SW480 (cell line): ENCODE measurements at places on chromosomes 16 and 17.
A peak's percentile ranks its signal among the peaks of the same experiment; 100 is the strongest.

DNA sequence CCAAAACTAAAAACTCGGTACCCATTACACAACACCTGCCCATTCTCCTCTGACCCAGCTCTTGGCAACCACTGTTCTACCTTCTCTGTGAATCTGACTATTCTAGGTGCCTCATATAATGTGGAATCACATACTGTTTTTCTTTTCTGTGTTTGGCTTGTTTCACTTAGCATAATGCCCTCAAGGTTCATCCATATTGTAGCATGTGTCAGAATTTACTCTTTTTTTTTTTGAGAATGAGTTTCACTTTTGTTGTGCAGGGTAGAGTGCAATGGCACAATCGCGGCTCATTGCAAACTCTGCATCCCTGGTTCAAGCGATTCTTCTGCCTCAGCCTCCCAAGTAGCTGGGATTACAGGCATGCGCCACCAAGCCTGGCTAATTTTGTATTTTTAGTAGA is 59.5 kb upstream of the RBL2 start:
- no peak for DNase-seq

DNA sequence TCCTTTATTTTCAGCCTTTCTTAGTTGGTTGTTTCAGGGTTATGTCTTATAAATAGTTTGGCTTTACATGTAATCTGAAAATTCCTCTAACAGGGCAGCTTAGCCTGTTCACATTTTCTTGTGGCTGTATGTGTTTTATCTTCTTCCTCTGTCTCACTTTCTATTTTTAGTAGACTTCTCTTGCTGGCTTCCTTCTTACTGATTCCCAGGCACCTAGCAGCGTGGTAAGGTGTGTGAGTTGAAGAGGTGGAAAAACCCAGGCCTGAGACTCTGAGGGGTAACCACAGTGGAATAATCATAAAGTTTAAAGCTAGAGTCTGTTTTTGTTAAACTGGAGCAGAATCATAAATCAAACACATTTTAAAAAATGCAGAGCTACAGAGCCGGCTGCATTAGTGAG is 190.9 kb downstream of the LGALS9B start:
- DNase-seq = no peak

DNA sequence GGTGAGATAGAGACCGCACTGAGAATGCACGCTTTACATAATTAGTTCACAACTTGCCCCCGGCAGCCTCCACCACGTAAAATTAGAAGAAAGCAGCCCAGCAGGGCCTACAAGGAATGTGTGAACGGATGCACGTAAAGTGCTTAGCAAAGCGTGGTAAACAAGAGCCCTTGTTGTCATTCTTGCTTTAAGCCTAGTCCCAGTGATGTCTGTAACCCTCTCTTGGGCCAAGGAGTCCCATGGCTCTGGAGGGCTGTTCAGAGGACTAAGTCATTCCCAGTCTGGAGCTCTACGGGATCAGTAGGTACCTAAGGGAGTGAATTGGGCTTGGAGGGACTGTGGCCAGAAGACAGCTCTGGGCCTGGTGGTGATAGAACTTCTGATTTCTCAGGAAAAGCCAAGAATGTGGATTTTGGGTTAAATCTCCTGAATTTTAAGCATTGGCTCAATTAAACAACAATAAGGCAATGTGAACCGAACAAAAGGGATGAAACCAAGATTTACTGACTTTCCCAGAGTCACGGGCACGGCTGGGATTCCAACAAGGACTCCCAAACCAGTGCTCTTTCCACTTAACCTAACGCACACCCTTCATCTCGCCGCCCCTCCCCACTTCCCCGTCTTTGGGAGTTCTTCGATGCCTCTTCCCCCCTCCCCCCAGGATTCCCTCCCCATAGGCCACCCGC is 775 bp upstream of the CHP2 start:
- DNase-seq = no peak

DNA sequence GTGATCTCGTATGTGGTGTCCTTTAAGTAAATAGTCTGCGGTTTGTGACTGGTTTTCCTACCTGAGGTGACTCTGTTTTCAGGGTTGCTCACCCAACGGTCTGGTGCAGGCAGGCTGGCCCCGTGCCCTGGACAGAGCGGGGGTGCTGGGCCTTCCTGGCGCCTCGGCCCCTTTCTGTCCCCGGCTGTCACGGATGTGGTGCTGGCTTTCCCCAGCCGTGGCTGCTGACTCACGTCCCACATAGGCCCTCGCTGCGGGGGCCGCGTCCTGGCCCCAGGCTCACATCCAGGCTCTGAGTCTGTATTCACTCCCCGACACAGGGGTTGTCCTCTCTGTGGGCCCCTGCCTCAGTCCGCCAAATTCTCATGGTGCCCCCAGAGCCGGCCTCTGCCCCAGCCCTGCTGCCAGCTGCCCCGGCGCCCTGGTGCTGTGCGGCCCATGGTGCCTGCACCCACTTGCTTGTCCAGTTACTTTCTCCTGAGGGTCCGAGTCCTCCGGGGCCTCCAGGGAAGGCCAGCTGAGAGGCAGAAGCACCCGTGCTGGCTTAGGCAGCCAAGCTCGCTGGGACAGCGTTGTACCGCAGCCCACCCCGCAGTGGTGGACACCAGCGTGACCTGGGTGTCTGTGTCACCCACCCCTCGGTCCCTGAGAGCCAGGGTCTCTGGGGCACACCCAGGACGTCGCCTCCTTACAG is 5.9 kb downstream of the CHMP6 start:
- no peak for DNase-seq

DNA sequence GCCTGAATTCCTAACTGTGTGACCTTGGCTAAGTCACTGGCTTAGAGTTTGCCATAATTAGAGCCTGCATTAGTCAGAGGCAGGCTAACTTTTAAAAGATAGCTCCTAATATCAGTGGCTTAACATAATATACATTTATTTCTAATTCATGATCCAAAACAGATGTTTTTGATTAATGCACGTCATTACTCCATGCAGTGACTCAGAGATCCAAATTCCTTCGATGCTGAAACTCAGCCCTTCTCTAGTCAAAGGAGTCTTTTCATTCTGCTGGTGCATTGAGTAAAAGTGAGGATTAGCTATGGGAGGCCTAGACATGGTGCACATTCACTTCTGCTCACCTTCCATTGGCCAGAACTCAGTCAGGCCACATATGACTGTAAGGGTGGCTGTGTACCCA is 49.8 kb downstream of the IRX3 start:
- no peak for DNase-seq

DNA sequence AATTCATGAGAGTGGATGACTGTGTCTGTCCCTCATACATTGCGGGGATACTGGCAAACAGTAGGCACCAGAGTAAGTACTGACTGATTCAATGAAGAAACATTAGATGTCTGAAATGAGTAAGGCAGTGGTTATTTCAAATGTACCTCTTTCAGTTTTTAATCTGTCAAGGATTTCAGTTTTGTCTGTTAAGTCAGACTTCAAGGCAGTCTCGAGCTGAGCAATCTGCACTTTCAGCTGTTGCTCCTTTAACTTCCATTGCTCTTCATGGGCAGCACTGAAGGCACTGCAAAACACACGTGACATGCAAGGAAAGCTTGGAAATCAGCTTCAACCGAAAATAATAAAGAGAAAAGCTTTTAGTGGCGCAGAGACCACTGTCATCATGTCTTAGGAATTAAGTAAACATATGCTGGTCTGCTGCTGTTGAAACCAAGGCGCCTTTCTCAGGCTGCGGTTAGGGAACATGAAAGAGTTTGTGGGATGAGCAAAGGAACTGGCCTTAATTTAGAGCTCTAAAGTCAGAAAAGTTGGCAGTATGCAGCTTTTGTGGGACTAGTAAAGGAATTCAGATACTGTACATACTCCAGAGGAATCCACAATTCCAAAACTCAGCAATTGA is 38.8 kb downstream of the RPGRIP1L start:
- DNase-seq = no peak

DNA sequence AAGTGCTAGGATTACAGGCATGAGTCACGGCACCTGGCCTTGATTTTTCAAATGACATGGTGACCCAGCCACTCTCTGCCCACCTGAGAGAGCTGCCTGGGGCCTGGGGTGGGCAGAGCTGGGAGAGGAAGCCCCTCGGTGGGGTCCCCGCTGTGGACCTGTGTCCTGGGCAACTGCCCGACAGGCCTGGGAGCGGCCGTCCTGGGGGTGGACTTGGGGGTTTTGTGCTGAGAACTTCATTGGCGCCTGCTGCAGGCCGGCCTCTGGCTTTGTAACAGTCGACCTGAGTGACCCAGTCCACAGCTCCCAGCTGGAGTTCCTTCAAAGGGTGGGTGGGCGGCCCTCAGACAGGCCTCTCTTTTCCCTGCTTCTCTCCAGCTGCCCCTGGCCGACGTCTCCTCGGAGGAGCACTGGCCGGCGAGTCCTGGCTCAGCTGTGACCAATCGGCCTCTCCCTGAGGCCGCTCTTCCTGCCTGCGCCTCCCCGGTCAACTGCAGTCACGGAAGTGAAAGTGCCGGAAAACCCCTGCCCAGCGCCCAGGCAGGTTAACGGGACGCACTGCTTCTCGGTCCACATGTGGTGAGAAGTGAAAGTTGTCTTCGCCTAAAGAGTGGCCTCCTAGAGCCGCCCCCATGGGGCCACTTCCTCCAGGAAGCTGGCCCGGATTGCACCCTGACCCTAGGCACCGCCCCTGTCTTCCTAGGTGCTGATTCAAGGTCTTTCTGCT is 5.5 kb downstream of the CBFA2T3 start:
- no peak for DNase-seq

DNA sequence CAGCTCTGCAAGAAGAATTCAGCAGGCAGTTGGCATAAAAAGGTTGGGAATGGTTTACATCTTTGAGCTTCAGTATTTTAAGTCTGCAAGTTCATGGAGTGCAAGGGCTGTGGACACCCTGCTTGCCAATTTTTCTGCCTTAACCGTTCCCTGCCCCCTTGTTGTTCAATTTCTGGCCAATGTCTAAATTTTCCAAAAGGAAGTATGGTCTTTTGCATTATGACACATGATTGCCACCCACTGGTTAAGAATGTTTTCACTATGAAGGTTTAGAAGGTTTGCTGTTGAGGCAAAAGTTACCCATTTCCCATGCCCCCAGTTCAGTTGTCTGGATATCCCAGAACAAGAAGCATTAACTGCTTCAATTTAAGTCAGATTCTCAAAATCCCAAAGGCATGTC is 441.9 kb downstream of the CDH13 start:
- DNase-seq = peak; percentile 2

DNA sequence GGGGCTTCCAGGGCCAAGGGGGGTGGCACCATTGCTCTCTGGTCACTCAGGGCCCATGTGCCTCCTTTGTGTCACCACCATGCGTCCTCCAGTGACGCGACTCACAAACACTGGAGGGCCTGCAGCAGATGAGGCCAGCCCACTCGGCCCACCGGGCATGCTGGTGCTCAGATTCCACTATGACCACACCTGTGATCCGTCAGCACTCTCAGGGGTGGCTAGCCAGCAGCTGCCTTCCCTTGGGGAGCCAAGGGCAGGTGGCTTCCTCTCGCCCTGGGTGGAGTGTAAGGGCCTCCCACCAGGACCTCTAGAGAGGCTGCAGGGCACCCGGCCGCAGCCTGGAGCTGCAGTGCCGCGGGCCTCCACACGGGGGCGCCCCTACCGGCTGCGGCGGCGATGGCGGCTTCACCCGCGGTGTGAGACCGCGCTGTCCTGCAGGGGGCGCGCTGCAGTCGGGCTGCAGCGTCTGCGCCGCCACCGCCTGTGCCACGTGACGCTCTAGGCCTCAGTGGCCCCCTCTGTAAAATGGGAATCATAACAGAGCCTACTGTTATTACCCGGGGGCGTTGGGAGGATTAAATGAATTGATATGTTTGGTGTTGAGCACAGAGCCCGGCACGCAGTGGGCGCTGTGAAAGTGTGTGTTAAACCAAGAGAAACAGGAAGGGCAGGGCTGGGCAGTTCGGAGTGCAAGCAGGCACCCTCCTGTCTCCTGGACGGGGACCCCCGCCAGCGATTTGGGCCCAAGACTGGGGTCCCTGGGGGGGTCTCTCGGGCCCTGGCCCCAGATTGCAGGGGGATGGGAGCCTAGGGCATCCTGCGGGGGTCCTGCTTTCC is 192.4 kb upstream of the GSE1 start:
- DNase-seq = no peak

- no peak for DNase-seq
Measured at GRCh38 chr17:32523827-32524552, 37.2 kb downstream of the CDK5R1 start.

GRCh38 chr16:24737391-24737871 is 8.0 kb downstream of the TNRC6A start:
- DNase-seq = no peak
